ENCODE measurements at places on chromosomes 1 and 21.

- DNase-seq: no peak
Measured at GRCh38 chr1:227280836-227281235, 37.5 kb downstream of the CDC42BPA start.

GRCh38 chr1:160863061-160863773 is 530 bp upstream of the CD244 start:
- DNase-seq: no peak

DNA sequence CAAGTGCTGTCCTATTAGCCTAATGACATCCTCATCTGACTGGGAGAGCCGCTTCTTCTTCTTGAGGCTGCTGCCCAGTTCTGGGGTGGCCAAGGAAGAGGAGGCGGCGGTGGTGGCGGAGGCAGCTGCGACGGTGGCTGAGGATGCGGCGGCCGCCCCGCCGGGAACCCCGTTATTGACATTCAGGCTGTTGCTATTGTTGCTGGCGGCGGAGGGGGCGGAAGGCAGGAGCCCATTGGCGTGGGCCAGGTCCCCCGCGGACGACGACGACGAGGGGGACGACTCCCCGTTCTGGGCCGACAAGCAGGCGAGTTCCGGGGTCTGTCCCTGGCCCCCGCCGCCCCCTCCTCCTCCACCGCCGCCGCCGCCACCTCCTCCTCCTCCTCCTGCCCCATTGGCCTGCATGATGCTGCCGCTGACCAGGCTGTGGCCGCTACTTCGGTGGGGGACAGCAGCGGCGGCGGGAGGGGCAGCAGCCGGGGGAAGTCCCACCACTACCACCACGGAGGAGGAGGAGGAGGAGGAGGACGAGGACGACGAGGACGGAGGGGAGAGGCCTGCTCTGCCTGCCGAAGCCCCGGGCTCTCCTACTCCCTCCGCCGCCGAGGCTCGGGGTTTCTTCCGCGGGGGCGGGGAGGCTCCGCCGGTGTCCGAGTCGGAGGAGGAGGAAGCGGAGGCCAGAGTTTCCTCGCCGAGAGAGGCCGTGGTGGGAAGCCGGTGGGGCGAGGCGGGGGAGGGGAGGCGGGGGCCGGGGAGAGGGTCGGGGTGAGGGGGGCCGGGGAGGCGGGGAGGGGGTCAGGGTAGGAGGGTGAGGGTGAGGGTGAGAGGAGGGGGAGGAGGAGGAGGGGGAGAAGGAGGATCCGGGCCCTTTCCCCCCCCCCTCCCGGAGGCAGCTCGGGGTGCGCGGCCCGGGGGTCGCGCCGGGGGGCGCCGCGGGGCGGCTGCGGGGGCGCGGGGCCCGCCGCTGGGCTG is 610 bp downstream of the WDR26 start:
- DNase-seq: no peak

- DNase-seq: no peak
Measured at GRCh38 chr1:240827786-240828185, 215.8 kb upstream of the GREM2 start.

DNA sequence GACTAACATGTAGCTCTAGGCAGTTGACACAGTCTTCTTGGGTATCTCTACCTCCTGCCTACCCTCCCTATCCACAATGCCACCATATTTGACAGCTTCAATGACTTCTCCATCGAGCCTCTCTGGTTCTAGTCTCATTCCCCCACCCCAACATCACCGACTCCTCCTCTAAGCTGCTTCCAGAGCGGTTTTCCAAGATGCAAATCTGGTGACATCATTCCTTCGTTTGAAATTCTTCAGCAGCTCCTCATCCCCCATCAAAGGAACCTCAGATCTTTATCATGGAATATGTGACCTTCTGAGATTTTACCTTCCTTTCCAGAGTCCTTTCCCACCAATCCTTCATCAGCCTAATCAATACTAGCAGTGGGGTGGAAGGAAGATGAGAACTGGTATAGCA is 352.4 kb upstream of the RUNX1 start:
- DNase-seq: no peak

DNA sequence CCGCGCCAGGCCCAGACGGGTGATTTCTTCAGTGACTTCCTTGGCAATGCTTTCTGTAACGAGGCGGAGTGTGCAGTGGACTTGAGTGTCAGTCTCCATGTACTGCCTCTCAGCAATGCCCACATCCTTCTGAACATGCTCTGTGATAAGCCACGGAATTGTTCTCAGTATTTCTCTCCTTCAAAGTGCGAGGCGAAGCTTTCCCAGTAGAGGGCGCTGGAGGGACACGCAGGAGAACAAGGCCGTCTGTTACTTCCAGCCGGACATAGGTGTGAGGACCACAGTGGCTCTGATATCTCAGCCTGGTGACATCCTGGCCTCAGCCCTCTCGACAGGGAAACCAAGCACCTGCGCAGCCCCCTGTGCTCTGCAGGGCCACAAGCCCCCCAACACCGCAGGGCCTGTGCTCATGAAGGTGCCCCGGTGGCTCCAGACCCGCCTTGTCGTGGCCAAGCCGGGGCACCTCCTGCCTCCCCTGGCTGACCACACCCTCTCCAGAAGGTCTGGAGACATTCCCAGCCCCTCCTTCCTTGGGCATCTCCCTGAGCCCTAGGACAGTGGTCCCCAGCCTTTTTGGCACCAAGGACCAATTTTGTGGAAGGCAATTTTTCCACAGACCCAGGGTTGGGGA is 46.1 kb upstream of the BACE2 start:
- peak; percentile 10 for DNase-seq

GRCh38 chr21:37974081-37974480 is 57.8 kb upstream of the KCNJ6 start:
- no peak for DNase-seq

DNA sequence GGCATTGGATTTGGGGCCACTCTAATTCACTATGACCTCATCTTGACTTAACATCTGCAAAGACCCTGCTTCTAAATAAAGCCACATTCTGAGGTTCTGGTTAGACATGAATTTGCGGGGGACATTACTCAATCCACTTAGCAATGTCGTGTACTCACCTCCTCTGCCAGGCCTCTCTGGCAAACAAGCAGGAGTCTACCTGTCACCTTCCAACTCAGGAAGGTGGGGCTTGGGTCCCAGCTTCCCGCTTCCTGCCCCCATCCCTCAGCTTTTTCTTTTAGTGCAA is 177.8 kb downstream of the PSMG1 start:
- DNase-seq: no peak

DNA sequence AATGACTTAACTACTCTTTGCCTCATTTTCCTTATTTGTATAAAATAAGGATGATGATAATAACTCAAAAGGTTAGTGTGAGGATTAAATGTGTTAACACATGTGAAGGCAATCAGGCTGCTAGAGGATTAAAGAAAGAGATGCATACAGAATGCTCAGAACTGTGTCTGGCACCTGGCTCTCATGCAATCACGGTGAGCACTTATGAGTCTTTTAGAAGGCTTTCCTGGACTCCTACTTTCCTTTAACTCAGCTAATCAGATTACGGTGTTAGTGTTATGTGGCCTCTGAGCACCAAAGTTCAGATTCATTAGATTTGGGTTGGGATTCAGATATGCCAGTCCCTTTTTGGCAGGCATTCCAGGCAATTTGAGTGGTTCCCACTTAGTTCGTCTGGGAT is 311.6 kb upstream of the USP24 start:
- no peak for DNase-seq

DNA sequence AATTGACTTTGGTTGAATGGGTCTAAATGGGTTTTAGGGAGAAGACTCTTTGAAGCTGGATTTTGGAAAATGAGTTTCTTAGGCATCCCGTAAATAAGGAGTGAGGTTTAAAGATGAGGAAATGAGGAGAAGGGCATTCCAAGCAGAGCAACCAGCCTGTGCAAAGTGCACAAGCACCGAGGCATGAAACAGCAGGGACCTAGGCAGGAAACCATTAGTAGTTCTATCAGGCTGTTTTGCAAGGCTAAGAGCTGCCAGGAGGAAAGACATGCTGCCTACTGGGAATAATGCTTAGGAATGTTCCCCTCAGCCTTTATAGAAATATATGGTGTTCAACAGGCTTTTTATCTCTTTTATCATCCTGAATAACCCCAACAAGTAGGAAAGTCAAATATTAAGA is 153.1 kb upstream of the FGGY start:
- no peak for DNase-seq

DNA sequence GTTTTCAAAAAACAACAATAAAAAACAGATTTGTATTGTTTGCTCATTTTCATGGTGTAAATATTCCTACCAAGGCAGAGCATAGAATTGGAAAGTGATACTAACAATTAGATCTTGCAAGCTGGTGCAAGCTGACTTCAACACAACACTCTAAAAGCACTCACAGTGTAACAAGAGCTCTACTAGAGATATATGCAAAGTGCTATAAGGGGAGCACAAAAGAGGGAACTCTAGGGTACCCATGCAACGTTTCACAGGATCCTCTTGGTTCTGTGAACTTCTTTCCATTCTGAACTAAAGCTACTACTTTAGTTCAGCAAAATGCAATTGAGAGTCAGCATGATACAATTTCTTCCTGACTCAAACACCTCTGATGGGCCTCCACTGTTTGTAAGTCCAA is 78.3 kb downstream of the ATP1B1 start:
- DNase-seq: no peak

DNA sequence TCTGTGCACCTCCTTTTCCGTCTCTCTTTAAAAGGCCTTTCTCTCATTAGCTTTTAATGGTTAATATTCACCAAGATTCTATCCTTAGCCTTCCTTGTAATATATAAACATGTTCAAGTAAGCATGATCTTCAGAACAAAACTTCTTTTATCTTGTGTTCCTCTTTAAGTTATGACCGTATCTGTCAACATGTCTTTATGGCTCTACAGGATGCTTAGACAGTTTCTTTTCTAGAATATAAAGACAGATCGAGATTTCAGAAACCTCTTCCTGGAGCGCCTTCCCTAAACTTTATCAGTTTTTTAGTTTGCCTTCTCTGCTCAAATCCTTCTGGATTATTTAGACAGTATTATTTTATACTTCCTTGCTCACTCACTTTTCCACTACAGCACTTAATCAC is 7.2 kb downstream of the RO60 start:
- no peak for DNase-seq

DNA sequence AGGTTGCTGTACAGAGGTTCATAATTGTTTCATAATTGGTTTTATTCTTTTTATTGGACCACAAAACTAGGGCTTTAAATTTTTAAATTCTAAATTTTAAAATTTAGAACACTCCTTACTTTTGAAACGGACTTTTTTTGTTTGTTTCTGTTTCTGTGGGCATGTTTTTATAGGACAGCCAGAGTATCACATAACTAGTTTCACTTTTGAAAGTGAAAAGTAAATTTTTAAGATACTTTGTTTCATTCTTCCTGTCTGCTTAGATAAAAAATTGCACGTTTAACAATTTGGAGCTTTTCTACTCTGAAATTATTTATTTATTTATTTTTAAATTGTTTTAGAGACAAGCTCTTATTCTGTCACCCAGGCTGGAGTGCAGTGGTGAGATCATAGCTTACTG is 29.7 kb downstream of the MDM4 start:
- DNase-seq: no peak

DNA sequence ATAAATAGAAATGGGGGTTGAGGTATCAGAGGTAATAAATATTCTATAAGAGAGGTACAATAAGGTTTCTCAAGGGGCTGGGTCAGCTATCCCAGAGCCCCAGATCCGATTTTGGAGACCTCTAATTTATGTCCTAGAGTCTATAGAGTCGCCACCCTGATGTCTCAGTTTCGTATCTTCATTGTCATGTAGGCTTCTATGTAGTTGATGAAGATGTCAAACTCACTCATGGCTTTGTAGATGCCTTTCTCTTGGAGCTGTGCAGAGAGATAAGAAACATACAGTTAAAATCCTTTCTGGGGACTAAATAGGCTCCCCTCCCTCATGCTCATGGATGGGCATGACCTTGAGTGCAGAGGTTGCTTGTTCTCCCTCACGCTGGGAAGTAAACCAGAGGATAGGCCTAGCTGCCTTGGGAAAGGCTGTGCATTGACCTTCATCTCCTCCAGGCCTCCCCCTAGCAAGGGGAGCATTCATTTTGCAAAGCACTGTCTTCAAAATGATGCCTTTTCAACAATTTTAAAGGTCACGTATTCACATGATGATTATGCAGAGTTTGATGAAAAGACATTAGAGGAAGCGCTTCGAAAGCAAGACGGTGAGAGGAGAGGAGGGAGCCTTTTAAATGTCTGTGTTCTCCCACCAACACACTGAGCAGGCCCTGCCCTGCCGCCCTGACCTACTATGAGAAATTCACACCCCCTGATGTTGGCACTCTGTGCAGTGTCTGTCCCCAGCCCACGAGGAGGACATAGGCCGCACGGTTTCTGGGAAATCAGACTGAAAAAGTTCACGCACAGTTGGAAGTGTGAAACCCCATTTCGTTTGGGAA is 1.9 kb upstream of the IL19 start:
- DNase-seq: no peak

GRCh38 chr1:23224739-23225648 is 7.7 kb upstream of the HTR1D start:
- DNase-seq: no peak

DNA sequence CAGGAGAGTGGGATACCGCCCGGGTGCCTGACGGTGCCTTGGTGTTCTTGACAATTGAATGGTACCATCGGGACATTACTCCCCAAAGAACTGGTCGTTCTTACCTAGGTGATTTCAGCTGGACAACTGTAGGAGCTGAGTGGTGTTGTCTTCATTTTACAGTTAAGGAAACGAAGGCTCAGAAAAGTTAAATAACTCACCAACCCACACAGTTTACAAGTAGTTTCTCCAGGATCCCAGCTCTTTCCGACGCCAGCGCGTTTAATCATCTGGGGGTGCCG is 1.6 kb downstream of the PIK3CD start:
- DNase-seq: no peak

DNA sequence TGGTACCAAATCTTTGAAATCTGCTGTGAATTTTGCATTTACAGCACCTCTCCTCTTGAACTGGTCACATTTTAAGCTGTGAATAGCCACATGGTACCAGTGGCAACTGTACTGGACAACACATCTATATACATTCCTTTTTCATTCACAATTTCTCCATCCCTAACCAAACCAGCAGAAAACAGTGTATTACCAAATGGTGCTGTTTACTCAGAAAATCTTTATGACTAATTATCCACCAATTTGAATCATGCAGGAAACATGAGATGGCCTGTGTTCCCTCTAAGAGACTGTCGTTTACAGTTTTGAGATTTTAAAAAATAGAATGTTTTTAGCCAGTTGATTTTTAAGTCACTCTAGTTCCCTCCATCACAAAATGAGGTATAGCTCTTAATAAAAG is 17.6 kb upstream of the CCT8 start:
- no peak for DNase-seq

GRCh38 chr1:51044834-51045233 is 57.2 kb upstream of the C1orf185 start:
- DNase-seq: no peak

- no peak for DNase-seq
Measured at GRCh38 chr1:213330281-213330680, 279.2 kb downstream of the RPS6KC1 start.

Data from activated CD4-positive, alpha-beta T cell treated with anti-CD3 and anti-CD28 coated beads, Interleukin-2, amount 50 U/mL, for 24 hours (primary cell).